Fibroblast of lung (primary cell): ENCODE measurements at places on chromosomes 2 and 18. TPM values are rescaled to one million over a fixed set of nuclear protein-coding genes. Genes with fewer than 3 reads are reported as not detected.

DNA sequence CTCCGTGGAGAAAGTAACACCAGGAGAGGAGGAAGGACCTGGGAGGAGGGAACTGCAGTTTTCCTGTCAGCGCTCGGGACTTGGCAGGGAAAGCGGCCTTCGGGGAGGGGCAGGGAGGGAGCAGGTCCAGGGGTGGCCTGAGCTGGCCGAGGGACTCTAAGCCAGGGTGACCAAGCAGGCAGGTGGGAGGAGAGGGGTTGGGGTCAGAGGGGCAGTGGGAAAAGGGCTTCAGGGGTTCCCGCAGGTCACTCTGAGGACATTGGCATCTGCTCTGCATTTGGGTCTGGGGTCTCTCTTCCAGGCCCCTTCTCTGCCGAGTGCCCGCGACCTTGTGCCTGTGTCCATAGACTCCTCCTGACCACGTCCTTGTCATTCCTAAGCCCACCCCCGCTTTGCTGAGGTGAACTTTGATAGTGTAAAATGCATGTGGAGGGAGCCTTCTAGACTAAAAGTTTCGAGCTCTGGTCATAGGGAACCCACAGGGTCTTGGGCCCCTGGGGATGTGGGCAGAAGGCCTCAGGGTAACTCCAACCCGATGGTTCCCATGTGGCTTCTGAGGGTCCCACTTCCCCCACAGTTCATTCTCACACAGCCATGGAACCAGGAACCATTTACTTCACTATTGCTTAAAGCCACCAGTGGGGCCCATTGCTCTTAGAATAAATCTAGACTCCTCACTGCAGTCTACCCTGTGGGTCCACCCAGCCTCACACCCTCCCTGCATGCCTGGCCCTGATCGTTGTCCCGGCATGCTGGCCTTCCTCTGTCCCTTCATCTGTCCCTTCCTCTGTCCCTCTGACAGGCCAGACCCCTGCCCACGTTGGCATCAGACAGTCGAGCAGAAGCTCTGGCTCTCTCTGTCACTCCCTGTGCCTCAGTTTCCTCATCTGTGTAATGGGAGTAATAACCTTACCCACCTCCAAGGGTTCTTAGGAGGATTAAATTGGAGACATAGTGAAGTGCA lies 229.2 kb downstream of the SEPTIN10 start:
- no peak for DNase-seq

- DNase-seq, result peak; percentile 30
These were observed 157.8 kb downstream of the SMAD2 start for GRCh38 chr18:47772374-47773248.

GRCh38 chr2:12120281-12121150 lies 374.1 kb downstream of the LPIN1 start:
- DNase-seq, result peak; percentile 60

DNA sequence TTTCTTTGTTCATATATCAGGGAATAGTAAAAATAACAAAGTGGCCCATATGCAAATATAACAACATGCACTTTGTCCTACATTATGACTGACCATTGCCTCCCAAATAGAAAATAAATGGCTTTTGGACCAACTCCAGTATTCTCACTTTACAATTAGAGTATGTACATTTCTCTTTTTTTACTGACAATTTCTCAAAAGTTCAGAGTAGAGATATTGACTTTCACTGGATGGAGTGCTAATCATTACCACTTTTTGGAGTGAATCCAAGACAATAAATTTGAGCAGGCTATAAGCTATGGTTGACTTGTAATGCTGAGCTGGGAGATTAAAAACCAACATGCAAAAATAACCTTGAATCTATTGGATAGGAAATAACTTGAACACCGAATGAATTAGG lies 987.4 kb downstream of the SUCLG1 start:
- no peak for DNase-seq

Gene SULT1C2
- under 0.01 and 0.26 TPM in 2 replicates for total RNA-seq

Gene ADRA2B
- not detected in 2 replicates for total RNA-seq

Gene SIGLEC15
- 0.51 and 1.5 TPM in 2 replicates for total RNA-seq
